ENCODE measurements at places on chromosomes 4 and X.

DNA sequence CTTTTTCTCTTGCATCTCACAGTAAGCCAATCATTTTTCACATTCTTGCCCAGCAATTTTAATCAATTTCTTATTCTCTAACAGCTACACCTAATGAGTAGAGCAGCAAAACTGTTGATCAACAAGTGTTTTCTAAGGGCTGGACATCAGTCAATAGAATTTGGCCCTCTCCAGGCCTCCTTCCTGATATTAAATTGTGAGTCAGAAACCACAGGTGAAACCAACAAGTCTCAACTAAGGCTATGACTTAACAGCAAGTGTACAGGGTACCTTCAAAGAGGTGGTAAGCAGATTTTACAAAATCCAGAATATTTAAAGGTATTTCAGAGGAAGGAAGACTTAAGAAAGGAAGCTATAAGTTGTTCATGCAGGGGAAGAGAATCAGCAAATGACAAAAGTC is 156.5 kb upstream of the ARHGAP24 start:
- DNase-seq, result no peak

DNA sequence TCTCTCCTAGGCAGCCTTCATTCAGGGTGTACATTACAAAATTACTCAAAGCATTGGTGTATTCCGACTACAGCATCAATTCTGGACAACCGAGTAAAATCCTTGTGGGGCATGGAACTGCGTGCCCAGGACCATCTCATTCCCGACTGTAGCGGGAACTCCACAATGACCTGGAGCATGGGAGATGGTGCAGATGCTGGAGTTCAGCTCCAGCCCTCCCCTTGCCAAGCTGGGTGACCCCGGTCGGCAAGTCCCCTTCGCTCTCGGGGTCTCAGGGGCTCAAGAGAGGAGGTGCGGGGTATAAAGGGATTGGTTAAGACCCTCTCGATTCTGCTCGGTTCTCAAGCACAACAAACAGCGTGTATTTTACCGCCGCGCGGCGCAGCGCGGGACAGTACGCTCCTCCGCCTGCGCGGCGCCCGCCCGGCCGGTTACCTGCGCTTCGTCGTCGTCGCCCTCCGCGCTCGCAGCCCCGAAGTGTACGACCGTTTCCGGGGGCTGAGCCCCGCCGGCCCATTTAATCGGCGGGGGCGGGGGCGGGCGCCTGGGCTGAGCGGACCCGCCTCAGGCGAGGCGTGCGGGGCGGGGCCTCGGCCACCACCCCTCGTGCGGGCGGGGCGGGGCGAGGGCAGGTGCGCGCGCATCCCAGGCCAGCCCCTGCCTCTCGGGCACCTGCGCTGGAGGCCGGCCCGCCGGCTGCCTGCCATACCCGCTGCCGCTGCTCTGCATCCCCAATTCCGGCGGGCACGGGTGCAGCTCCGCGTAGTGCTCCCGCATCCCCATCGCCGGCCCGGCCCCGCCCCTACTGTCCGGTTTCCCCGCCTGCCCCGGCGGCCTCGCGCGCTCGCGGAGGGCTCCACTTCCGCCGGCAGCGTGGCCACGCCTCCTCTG is at the start of gene G6PD:
G6PD (minus strand) TSS at position 493 of the 891 bp plus-strand sequence. CDS start 691 bp downstream, outside the sequence.
- peak; percentile 86 for DNase-seq

GRCh38 chr4:76723924-76724323 is 174.0 kb downstream of the SOWAHB start:
- peak; percentile 28 for DNase-seq

GRCh38 chr4:185424905-185425646 is 688 bp downstream of the UFSP2 start:
- no peak for DNase-seq

DNA sequence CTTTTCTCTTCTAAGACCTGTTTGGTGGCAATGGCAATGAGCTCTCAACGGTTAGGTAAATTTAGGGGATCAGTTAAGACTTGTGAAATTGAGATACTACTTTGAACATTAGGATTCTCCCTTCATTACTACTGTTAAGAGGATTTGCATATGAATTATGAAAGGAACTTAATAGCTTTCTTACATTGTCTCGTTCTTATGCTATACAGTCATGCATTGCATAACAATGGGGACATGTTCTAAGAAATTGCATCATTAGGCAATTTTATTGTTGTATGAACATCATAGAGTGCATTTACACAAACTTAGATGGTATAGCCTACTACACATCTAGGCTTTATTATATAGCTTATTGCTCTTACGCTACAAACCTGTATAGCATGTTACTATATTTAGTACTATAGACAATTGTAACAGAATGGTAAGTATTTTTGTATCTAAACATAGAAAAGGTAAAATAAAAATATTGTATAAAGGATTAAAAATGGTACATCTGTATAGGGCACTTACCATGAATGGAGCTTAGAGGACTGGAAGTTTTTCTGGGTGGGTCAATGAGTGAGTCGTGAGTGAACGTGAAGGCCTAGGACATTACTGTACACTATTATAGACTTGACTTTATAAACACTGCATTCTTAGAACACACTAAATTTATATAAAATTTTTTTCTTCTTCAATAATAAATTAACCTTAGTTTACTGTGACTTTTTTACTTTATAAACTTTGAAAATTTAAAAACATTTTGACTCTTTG is 62.5 kb downstream of the PAQR3 start:
- no peak for DNase-seq

DNA sequence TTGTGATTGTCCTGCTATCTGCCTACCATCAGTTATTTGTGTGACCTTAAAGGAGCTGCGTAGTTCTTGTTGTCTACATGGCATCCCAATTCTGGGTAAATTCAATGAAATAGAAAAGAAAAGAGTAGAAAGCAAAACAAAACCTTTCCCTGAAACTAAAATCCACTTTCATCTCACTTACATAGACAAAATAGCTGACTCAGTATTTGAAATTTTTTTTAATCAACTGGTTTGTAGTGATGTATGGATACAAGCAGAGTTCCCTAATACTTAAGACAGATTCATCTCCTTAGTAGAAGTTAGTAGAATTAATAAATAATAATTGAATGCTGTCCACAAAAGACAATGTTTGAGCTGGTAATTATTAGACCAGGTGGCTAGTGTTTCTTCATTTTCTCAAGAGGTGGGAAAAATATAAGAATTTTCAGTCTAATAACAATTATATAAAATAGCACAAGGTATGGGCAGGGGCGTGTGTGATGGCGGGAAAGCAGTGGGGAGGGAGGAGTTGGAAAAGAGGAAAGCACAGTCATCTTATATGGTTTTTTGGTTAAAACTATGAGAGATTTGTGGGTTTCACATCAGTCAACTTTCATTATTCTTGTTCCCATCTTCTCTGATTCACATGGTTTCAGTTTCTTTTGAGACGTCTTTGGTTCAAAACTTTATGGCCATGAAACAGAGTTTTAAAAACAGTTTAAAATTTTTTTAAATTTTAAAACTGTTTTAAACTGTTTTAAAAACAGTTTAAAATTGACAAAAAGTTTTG is 275.2 kb downstream of the SPRY1 start:
- no peak for DNase-seq

DNA sequence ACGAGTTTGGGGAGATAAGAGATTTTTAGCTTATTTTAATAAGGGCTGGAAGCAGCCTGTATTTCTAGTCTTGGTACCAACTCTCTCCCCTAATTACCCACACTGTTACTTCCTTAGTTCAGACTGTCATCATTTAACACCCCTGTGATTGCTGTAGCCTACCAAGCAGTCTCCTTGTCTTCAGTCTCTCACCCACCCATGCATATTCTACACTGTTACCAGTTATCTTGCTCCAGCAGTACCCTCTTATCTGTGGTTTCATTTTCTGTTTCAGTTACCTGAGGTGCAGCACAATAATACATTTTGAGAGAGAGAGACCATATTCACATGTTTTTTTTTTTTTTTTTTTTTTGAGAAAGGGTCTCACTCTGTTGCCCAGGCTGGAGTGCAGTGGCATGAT is 80.2 kb downstream of the DIAPH2 start:
- DNase-seq, result no peak

DNA sequence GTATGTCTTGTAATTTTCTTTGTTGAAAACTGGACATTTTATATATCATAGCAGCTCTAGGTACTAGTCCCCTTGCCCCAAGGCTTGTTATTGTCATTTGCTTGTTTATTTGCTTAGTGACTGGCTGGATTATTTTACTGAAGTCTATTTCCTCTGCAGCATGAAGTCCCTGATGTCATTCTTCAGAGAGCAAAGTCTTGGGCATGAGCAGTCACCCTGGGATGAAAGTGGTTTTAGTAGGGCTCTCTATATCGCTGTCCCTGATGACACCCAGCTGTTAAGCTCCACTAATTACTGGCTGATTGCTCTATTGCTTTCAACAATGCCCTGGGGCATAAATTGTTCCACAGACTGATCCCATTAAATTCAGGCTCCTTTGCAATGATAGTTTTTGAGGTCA is 113.5 kb upstream of the USP9X start:
- no peak for DNase-seq

GRCh38 chr4:60313611-60314178 is 886.4 kb upstream of the ADGRL3 start:
- DNase-seq, result no peak

DNA sequence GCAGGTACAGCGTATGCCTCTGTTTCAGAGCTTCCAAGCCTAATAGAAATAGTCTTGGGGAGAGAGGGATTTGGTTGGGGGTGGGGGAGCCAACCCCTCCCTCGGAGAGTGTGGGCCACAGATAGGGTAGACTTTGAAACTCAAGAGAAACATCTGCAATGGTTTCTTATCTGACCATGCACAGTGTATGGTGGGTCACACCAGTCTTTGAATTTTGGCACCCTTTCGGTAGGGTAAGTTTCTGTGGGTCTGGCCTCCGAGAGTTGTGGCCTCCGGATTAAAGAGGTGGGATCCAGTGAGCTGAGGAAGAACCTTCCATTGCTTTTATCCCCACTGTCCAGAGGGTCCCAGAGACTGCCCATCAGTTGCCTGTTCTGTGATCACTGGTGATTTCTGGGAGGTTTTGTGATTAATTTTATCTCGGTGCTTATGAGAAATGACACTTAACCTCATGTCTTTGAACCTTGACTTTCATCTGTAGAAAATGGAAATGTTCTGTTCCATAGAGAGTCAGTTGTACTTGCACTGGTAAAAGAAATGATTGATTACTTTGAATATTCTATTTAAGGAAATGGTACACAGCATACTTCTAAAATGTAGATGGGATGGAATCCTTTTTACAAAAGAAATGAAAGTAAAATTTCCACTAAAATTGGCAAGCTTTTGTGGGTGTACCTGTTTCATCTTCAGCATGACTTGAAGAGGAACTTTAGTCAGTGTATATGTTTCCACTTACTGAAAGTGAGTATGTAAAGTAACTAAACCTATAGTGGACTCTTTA is 62.7 kb downstream of the TMEM131L start:
- no peak for DNase-seq

Data from Calu3 (cell line).